Cortex of kidney (tissue), 1 donor: ENCODE measurements at places on chromosomes 7 and 10.

DNA sequence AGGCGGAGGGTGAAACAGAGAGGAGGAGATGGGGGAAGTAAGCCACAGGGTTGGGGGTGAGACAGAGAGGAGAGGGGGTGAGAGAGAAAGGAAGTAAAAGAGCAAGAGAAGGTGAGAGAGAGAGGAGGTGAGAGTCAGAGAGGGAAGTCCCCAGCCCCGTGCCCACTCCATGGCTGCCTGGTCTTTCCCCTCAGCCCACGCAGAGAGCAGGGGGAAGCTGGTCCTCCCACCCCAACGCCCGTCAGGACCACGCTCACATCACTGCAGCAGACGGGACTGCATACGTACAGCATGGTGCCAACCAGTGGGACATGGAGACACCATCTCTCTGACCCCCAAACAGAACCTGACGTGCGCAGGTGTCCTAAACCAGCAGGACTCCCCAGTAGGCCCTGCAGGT, 12.1 kb upstream of the PDGFA start:
- DNase-seq: no peak

DNA sequence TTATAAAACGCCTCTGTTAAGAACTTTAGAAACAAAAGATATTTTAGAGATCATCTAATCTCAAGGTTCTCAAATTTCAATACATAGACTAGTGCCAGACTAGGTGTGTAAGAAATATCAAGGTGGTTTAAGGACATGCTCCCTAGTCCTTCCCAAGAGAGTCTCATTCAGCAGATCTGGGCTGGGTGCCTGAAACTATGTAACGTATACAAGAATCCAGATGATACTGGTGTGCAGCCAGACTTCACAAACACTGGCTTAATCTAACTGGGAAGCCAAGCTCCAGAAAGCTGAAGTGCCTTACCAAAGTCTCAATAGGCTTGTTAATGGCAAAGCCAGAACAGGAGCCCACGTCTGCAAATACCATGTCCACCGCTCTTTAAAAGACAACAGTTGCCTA, 105.0 kb upstream of the AMPH start:
- no peak for DNase-seq

GRCh38 chr7:6346581-6346980, 74.2 kb upstream of the CYTH3 start:
- DNase-seq: no peak

GRCh38 chr7:131501422-131501821, 55.0 kb downstream of the PODXL start:
- no peak for DNase-seq

DNA sequence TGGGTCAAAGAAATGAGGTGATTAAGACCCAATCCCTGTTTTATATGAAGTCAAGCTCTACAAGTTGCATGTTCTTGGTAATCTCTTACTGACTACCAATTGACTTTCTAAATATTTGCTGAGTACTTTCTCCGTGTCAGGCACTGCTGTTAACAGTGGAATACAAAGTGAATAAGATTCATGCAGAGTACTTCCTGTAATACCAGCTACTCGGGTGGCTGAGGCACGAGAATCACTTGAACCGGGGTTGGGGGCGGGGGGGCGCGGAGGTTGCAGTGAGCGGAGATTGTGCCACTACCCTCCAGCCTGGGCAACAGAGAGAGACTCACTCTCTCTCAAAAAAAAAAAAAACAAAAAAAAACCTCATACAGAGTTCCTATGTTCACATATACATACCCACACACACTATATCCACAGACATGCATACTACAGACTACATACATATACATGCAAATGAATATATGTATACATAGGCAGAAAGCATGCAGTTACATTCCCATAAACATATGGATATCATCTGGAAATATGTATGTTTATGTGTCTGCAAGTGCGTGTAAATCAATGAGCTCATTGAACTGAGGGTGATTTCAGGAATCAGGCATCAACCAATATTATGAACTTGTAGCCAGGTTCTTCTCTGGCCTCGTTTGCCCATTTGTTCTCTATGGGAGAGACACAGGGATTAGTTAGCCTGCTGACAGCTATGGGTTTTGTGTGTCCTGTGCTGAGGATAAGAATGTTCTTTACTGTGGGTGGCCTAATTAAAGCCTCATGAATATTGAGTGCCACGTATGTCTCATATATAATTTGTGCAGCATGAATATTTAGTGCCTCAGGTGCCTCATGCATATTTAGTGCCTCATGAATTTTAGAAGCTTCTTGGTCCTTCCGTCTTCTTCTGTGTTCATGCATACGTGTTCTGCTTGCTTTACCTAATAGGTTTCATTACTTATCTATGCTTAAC, 73.9 kb downstream of the BICC1 start:
- DNase-seq: no peak

DNA sequence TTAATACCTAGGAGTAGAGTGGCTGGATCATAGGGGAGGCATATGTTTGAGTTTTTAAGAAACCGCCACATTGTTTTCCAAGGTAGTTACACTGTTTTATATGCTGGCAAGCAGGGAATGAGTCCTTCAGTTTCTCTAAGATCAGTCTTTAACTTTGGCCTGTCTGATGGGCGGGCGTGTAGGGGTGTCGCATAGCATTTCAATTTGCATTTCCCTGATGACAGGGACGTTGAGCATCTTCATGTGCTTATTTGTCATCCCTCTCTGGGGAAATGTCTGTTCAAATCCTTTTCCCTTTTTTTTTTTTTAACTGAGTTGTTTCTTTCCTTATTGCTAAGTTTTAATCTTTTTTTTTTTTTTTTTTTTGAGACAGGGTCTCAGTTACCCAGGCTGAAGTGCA, 9.8 kb downstream of the MTG1 start:
- no peak for DNase-seq

GRCh38 chr7:30029696-30030095, 1.5 kb downstream of the PLEKHA8 start:
- no peak for DNase-seq

- DNase-seq: no peak
Measured at GRCh38 chr7:45153233-45153632, 4.4 kb upstream of the RAMP3 start.

DNA sequence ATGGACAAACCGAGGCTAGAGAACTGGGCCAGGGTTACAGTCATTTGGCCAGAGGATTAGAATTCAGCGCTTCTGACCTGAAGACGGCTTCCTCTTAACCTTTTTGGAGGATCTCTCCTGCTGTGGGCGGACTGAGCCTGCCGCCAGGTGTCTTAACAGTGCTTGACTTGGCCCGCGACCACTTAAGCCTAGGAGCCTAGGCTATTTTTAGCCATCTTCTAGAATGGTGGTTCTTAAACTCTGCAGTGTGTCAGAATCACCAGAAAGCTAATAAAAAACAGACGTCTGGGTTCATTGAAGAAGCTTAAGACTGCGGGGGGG, 722 bp downstream of the MDH2 start:
- DNase-seq: no peak

- no peak for DNase-seq
Measured at GRCh38 chr7:110142939-110143526, 947.9 kb upstream of the LRRN3 start.

DNA sequence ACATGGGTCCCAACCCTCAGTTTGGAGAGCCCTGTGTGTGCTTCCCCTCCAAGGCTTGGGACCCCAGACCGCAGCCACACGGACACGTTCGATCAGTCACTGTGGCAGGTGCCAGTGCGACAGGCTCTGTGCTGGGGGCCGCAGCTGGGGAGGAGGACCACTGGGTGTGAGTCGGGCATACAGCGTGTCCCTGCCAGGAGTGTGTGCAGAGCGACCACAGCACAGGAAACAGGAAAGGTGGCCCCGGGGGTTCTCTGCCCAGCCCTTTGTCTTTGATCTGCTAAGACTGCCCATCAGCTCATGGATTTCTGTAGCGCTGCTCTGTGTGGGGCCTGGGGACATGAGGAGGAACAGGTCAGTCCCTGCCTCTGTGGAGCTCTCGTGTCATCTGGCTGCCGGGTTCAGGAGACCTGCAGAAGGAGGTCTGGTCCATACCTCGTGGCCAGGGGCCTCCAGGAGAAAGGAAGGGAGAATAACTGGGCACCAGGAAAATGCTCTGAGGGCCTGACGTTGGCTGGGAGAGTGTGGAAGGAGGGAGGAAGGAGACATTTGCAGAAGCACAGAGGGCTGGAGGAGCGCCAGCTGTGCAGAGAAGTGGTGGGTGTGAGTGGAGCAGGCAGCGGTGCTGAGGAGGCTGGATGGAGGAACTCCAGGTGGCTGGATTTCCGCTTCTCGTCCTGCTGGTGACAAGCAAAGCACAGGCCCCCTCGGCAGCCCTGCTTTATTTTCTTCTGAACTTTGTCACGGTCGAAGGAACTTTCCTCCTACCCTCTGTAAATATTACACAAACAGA, 4.1 kb downstream of the NUDT1 start:
- DNase-seq: no peak

DNA sequence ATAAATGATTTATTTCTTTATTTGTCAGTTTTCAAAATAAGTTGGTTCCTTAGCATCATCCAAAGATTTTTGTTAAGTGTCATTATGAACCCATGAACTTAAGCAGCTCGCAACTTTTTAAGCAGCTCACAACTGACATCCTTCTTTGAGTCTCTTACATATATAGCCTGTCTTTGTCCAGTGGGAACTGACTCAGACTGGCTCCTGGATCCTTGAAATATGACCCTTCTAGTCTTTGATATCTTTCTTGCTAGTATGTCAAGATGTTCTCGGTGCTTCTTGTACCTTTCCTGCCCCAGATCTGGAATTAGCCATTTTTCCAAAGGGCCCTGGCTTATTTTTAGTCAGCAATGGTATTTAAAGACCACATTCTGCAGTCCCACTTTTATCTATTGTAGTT, 53.9 kb upstream of the ARID5B start:
- no peak for DNase-seq

GRCh38 chr7:156780724-156781455, 112.1 kb downstream of the LMBR1 start:
- no peak for DNase-seq

GRCh38 chr10:15361131-15361530, 10.0 kb downstream of the FAM171A1 start:
- no peak for DNase-seq

- no peak for DNase-seq
Measured at GRCh38 chr10:131978366-131978765, 3.4 kb downstream of the BNIP3 start.

GRCh38 chr10:5951167-5951711, 26.1 kb downstream of the IL15RA start:
- no peak for DNase-seq

- no peak for DNase-seq
Measured at GRCh38 chr10:110511734-110512449, 14.2 kb downstream of the DUSP5 start.

- no peak for DNase-seq
Measured at GRCh38 chr7:115359119-115359518, 437.2 kb downstream of the MDFIC start.

GRCh38 chr10:77247031-77247990, 390.3 kb downstream of the KCNMA1 start:
- no peak for DNase-seq

DNA sequence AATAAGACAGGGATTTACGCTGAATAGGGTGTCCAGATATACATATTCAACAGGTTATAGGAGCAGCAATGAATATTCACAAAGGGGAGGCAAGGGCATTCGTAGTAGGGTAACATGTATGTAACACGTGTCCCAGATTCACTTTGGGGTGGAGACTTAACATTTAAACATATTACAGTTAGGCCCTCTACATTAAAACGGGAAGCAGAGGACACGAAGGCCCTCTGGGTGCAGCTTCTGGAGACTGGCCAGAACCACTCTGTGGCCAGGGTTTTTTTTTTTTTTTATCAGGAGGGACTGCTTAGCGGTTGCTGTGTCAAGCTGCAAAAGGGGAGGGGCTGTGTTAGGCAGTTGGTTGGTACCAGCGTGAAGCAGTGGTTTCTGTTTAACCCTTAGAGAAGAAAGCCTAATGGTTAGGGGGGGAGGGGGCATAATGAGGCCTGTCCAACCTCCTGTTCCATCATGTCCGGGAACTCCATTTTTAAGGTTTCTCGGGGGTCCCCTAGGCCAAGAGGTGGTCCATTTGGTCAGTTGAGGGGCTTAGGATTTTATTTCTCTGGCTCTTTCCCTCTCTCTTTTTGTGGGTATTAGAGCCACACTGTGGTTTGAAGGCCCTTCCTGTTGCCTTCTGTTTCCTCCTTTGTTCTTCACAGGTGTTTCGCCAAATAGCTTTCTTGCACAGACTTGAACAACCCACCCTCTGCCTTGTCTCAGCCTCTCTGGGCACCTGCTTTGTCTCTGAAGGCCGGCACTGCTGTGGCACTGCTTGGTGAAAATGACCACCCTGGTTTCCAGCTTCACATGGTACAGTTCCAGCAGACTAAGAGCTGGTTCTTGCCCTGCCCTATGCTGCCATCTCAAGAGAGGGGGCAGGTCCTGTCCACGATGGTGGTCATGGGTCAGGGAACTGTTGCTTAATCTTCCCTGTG, 26.4 kb downstream of the PRF1 start:
- no peak for DNase-seq

- no peak for DNase-seq
Measured at GRCh38 chr7:149853157-149853556, 15.0 kb downstream of the ZNF862 start.

DNA sequence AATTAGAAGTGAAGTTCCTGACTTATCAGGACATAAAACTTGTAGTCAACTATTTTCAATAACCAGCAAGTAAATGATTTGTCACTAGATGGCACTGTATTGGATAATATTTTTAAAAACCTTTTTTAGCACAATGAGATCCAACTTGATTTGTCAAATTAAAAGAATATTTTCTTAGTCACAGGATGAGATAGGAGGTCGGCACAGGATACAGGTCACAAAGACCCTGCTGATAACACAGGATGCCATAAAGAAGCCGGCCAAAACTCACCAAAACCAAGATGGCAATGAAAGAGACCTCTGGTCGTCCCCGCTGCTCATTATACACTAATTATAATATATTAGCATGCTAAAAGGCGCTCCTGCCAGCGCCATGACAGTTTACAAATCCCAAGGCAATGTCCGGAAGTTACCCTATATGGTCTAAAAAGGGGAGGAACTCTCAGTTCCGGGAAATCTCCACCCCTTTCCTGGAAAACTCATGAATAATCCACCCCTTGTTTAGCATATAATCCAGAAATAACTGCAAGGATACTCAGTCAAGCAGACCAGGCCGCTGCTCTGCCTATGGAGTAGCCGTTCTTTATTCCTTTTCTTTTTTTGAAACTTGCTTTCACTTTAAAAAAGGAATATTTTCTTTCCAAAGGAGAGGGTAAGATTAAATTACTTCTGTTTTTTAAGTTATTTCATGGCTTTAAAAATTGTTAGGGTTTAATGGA, 255.7 kb upstream of the MKLN1 start:
- no peak for DNase-seq

GRCh38 chr10:117720931-117721835, 178.6 kb downstream of the EMX2 start:
- DNase-seq: no peak

DNA sequence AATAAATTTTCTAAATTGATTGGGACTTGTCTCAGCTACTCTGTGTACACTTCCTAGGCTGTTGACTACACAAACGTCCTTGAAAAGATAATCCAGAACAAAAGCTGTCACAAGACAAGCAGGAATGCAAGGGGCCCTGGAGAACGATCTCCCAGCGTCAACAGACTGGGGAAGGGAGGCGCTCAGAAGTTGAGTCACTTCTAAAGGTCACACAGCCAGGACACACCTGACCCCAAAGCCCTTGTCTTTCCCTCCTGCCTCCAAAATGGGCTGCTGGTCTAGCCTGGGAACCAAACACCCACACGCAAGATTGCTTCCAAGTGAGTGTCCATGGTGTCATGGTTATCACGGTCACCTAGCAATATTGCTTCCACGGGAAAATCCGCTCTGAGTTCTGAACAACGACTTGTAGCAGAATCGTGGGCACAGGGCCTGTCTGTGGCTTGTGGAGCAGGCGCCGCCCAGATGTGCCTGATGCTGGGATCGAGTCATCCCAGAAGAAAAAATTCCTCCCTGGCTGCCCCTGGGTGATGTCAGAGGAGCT, 49.8 kb downstream of the SPOCK2 start:
- DNase-seq: no peak

GRCh38 chr10:114437473-114438292, 33.4 kb upstream of the AFAP1L2 start:
- no peak for DNase-seq
